ENCODE measurements at places on chromosomes 12 and 14.
A peak's percentile ranks its signal among the peaks of the same experiment; 100 is the strongest.

- DNase-seq: no peak
These were observed 41.0 kb upstream of the KCNJ8 start for GRCh38 chr12:21815306-21816062.

GRCh38 chr14:90454041-90455000 lies 57.5 kb downstream of the CALM1 start:
- peak; percentile 89 for DNase-seq

- DNase-seq: peak; percentile 41
These were observed 79.6 kb downstream of the PITPNM2 start for GRCh38 chr12:123071099-123071800.

- DNase-seq: peak; percentile 98
These were observed 64.5 kb upstream of the STK38L start for GRCh38 chr12:27179400-27180214.

DNA sequence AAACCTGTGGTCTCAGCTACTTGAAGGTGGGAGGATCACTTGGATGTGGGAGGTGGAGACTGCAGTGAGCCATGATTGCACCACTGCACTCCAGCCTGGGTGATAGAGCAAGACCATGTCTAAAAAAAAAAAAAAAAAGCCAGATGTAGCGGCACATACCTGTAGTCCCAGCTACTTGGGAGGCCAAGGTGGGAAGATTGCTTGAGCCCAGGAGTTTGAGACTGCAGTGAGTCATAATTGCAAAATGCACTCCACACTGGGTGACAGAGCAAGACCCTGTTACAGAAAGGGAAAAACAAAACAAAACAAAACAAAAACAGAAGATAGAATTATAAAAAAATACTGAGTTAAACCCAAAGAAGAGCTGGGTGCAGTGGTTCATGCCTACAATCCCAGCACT lies 29.1 kb upstream of the APOF start:
- DNase-seq: no peak

- DNase-seq: no peak
These were observed 382.3 kb downstream of the ALG10 start for GRCh38 chr12:34404377-34405285.

GRCh38 chr14:54085841-54086240 lies 129.2 kb upstream of the BMP4 start:
- DNase-seq: no peak

DNA sequence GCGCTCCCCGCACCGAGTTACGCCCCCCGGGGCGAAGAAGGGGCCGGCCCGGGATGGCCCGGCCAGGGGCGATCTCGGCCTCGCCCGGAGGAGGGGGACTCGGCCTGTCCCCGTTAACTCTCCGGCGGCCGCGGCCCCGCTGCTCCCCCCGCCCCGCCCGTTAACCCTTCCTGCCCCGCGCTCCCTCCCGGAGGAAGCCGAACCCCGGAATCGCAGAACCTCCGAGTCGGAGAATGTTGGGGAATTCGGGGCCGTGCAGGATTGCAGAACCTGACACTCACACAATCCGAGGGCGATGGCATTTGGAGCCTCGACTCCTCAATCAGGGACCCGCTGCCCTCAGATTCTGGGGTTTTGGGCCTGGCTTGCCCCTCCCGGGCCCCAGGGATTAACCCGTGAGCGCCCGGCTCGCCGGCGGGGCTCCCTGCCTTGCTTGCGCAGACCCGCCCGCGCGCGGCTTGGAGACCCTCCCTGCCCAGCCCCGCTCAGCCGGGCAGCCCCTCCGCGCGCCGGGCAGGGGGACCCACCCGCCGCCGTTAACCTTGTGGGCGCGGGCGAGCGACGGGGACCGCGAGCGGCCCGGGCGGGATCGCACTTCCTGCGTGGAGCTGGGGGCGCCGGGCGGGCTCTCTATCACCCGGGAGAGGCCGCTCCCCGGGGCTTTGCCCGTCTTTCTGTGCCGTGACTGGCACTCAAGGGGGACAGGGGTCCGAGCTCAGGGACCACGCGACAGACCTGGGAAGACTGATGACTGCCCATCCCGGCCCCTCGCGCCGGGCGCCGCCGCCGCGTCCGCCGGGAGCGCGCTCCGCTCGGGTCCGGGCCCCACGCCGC lies 18.8 kb downstream of the BEGAIN start:
- DNase-seq: no peak

DNA sequence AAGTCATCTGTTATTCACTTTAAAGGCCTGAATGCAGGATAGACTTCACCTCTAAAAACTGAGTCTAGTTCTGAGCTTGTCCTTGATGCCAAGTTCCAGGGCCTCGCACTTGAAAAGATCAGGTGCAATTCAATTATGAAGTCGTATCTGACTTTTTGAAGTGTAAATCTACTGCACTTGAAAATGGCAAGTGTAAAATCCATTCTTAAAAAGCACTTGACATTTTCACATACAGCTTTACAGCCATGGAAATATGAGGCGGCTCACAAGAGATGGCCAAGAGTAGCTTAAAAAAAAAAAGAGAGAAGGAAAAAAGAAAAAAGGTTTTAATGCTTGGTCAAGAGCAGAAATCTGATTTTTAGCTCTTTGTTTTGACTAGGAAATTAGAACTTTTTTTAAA lies 172.5 kb downstream of the GXYLT1 start:
- DNase-seq: no peak

DNA sequence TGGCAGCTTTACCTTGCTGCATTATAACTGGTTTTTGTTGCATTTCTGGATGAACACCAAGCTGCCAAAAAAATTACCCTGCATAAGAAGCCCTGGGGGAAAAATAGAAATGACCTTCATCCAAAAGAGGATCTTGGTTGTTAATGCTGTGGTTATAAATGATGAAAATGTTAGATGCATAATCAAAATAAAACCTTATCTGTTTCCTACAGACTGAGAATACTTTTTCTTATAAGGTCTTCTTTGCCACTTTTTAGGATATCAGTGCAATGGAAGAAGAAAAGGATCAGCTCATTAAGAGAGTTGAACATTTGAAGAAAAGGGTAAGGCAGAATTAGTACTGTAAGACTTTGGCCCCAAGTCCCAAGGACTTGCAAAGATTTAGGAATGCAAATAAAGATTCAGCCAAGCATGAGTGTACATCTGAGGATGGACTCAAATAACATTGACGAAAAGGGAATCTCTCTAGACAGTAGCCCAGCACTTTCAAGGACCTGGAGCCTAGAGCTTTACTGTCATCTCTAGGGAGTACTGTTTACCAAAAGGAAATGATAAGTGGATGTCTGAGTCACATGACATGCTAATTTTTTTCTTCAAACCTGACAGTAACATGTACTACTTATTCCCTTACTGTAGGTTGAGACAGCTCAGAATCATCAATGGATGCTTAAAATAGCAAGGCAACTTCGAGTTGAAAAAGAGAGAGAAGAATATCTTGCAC lies 10.7 kb downstream of the IFT81 start:
- DNase-seq: no peak

- no peak for DNase-seq
These were observed 133.9 kb downstream of the STXBP6 start for GRCh38 chr14:24915958-24916595.
